Effector memory CD4-positive, alpha-beta T cell (primary cell): ENCODE measurements at places on chromosomes 2 and 18.

- DNase-seq, result no peak
These were observed 8.1 kb downstream of the LRP2 start for GRCh38 chr2:169354244-169354643.

GRCh38 chr2:211203986-211204385 is 647.6 kb downstream of the CPS1 start:
- no peak for DNase-seq

GRCh38 chr2:53784436-53784835 is 2.3 kb downstream of the ASB3 start:
- no peak for DNase-seq

DNA sequence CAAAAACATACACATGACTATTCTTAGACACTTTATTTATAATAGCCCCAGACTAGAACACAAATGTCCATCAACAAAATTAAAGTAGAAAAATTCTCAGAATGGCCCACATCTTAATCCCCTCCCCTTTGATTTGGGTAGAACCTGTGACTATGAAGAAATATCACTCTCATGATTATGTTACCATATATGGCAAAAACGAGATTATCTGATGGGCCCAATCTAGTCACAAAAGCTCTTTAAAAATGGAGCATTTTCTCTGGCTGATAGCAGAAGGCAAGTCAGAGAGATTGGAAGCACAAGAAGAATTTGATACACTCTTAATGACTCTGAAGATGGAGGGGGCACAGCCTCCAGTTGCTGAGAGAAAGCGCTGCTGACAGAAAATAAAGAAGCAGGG is 39.6 kb downstream of the METTL4 start:
- DNase-seq, result no peak

- DNase-seq, result no peak
These were observed 42.7 kb downstream of the MAP3K20 start for GRCh38 chr2:173118395-173118794.
